Right forelimb (tissue), 1 donor: ENCODE measurements at places on chromosomes 2 and 18.
A peak's percentile ranks its signal among the peaks of the same experiment; 100 is the strongest.

DNA sequence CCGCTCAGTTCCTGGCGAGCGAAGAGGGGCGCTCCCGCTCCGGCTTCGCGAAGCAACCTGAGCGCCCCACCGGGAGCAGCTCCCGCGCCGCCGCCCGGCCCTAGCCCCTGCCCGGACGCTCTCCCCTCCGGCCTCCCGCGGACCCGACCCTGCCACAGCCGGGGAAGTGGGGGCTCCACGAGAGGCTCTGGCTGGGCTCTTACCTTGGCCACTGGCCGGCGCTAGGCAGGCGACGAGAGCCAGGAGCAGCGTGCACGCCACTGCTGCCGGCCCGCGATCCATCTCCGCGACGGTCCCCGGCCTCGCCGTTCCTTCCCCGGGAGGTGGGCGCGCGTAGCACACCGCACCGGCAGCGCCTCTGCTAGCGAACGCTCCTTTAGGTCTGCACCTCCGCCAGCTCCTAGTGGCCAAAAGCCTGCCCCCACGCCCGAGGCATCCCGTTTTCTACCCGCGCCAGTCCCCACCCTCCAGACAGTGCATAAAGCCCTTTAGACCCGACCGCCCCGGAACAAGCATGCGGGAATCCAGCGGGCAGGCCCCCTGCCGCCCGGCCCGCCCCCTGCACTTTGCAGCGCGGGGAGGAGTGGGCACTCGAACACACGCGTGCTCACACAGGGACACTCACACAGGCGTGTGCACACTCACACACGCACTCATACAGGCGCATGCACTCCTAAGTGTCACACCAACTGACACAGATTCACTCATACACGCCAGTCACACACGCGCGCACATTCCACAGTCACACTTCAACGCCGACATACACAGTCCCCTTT is at the start of gene LRP2:
Gene LRP2 (minus strand): TSS at position 417 of the 776 bp plus-strand sequence. CDS start 135 bp downstream, at position 282.
- peak; percentile 49 for DNase-seq

- no peak for DNase-seq
Observed at GRCh38 chr2:12515871-12516270, 200.9 kb upstream of the TRIB2 start.

GRCh38 chr2:11131166-11131920 is 23.9 kb upstream of the SLC66A3 start:
- DNase-seq: no peak

DNA sequence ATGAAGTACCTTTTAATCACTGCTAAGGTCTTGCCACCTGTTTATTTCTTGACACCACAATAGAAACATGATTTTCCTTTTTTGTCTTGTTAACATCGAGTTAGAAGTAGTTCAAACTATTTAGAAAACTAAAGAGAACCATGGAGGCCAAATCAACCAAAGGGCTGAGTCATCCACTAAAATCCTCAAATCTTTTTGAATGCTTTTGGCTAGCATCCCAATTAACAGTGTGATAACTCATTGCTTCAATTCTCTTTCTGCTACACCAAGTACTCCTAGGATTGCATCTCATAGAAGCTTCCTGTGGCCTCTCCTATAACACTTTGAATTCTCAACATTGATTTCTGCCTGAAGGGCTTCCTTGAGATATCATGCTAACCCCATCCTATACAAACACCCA is 159.9 kb upstream of the MMADHC start:
- DNase-seq: no peak

- DNase-seq: no peak
Observed at GRCh38 chr2:203195331-203196036, 43.3 kb upstream of the CYP20A1 start.

GRCh38 chr2:187011206-187011832 is 162.3 kb upstream of the ZSWIM2 start:
- DNase-seq: no peak

- DNase-seq: no peak
Observed at GRCh38 chr2:237652854-237653253, 25.5 kb downstream of the LRRFIP1 start.

GRCh38 chr2:157256626-157257025 is 879 bp upstream of the GALNT5 start:
- DNase-seq: no peak

DNA sequence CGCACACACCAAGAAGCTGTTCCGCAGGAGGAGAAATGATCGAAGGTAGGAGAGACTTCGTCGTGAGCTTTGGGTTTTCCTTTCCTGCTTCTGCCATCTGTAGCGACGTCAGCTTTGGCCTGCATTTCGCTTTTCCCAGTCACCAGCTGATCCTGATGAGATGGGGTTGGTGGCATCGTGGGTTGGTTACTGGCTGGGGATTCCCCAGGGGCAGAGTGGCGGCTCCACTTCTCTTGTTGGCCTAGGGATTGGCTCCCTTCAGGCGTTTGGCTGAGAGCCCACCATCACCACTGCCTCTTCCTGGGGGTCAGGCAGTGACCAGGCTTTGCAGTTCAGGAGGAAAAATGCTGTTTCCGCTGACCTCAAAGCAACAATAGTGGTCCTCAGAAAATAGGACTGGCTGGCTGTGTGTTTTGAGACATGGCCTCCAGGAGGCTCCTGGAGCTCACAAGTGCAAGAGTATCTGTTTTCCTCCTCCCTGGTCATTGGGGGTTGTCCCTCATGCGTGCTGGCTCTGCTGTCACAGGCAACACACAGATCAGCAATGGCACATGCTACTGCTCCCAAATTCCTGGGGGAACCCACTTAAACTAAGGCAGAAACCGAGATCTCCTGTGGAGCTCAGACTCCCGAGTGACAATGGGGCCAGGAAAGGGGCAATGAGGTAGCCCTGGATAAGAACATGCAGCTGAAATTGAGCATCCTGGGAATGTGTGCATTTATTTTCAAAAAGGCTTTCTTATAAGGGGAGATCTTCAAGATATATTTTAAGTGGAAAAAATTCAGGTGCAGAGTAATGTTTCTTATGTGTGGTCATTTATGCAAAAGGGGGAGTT is 173.0 kb downstream of the CTIF start:
- DNase-seq: peak; percentile 71

GRCh38 chr2:163734881-163735684 is 725 bp downstream of the FIGN start:
- DNase-seq: no peak

DNA sequence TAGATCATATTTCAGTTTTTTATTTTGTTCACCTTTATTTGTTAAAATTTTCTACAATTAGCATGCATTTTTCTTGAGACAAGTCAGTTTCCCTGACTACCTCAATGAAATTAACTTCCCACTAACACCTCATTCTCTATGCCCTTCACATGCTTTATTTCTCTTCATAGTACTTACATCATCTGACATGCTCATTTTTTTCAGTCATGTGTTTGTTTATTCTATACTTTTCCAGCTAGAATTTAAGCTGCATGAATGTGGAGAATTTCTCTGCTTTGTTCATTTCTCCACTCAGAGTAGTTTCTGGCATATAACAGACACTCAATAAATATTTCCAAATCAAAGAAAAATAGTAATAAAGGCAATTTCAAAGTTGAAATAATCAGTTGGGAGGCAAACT is 78.9 kb upstream of the SCN7A start:
- DNase-seq: no peak

GRCh38 chr2:109247812-109248211 is 118.8 kb downstream of the SH3RF3 start:
- DNase-seq: no peak

GRCh38 chr2:34664266-34664665 is 1065.2 kb upstream of the FAM98A start:
- no peak for DNase-seq

DNA sequence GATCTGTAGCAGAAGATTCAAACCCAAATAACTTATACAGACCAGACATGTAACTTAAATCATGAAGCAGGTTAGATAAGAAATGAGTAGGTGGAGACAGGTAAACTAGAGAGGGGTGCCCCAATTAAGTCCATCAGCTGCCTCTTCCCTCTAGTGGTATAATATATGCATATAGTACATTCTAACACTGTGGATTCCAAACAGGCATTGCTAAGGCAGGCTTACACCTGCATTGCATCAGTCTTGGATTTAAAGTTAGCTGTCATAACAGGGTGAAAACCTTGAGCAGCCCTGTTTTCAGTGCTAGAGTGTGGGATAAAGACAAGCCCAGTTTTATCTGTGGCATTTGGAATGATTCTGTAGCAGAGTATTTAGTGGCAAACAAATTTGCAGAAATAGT is 63.4 kb downstream of the NYAP2 start:
- no peak for DNase-seq

DNA sequence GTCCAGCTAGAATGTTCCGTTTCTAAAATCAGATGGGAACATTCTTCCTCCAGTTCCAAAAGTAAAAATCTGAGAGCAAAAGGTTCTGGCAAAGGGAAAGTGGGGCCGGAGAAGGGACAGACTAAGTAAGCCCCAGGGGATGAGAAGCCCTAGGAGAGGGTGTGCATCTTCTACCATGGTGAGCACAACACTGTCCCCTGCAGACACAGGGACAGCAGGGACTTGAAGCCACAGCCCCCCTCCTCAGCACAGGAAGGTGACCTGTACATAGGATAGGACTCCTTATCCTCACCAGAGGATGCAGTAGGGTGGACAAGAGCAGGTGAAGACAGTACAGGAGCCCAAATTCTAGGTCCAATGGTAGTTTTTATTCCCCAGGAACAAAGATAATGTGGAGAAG is 12.6 kb upstream of the ATRAID start:
- no peak for DNase-seq

DNA sequence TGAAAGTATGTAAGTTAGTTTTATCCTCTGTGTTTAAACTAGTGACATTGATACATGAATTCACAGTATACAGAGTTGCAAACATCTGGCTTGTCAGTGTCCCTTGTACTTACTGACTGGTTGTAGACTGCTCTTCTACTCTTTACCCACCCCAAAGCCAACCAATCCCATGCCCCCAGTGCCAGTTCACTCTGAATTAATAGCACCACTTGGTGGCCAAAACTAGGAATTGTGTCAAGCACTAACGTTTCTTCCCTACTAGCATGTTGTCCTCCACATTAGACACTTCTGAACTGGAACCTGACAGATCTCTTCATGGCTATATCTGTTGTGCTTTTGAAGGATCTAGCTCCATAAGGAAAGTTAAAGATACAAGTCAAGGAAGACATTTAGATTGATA is 27.2 kb upstream of the OTX1 start:
- no peak for DNase-seq

GRCh38 chr18:79381811-79382311 is 13.9 kb upstream of the NFATC1 start:
- DNase-seq: peak; percentile 36

DNA sequence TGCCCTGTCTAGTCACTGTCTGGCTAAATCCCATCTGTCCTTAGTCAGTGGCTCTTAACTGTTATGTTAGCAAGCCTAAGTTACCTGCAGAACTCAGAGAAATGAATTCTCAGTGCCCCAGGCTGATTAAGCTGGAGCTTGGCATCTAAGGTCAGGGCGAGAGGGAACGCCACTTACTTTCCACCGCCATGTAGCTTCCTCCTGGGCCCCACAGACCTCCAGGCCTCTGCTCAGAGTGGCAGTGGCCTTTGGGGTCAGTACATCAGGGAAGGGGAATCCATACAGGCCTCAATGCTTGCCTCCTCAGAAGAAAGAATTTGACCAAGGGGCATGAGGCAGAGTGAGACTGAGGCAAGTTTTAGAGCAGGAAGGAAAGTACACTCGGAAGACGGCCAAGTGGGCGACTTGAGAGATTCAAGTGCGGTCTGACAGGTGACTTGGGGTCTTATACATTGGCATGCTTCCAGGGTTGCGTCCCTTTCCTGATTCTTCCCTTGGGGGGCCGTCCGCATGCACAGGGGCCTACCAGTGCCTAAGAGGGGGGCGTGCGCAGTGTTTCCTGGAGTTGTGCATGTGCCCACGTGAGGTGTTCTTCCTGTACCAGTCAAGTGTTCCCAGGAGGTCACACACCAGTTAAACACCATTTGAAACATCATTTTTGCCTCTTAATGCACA is 64.1 kb downstream of the EMILIN2 start:
- no peak for DNase-seq

- DNase-seq: no peak
Observed at GRCh38 chr2:226683944-226684562, 115.6 kb downstream of the IRS1 start.

DNA sequence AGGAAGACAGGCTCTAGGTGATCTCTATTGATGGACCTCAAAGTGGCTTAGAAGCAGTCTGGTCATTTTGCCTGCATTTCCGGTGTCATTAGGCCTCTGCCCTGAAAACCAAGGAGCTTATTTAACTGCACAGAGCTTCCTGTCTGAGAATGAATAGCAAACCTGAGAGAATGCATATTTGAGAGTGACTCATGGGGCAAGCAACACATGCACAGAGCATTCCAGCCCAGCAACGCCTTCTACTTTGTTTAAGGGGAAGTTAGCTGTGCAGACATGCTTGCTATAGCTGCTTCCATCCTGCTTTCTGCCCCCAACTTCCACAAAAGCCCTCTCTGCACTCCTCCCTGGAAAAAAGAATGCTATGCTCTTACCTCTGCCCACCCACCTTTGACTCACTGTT is 232.8 kb downstream of the GRB14 start:
- DNase-seq: no peak

- no peak for DNase-seq
Observed at GRCh38 chr2:34734662-34735061, 1135.6 kb upstream of the FAM98A start.

GRCh38 chr18:37662099-37662498 is 96.5 kb upstream of the CELF4 start:
- DNase-seq: no peak

- peak; percentile 56 for DNase-seq
Observed at GRCh38 chr18:75679331-75679730, 251.8 kb upstream of the SMIM21 start.

- peak; percentile 63 for DNase-seq
Observed at GRCh38 chr18:10872304-10872703, 277.1 kb downstream of the PIEZO2 start.

DNA sequence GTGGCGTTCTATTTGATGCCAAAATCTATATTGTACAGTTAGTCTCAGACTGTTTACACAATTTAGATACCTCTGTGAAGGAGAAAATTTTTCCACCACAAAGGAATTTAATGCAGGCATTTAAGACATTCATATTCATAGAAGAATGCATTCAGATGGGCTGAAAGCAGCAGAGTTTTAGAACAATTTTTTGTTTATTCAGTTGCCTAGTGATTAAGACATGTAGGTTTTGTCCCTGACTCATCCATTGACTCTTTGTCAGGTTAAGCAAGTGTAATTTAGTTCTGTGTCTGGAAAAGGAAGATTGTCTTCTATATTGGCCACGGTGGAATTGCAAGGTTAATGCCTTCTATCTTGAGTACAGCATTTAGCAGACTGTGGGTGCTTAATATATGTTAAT is 515.0 kb downstream of the PARD3B start:
- no peak for DNase-seq
